ENCODE measurements at places on chromosomes 3 and 15.

DNA sequence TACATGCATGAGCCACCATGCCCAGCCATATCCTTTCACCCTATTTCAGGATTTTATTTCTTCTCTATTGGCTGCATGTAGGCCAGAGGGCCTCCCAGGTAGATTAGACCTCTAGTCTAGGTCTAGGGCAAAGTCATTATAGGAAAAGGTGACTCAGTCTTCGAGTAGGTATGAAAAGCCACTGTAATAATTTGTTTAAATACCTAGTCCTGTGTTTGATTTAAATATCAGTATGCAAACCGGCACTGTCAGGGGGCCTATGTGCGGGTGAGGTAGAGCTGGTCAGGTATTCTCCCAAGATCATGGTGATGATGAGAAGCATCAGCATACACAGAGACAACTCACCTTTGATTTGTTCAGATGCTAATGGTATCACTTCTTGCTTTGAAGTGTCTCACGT lies 101.4 kb upstream of the UMPS start:
- DNase-seq, result no peak

GRCh38 chr15:64845183-64845611 lies 3.5 kb downstream of the PLEKHO2 start:
- DNase-seq, result no peak

GRCh38 chr15:51966192-51966591 lies 5.4 kb downstream of the LEO1 start:
- DNase-seq, result no peak

DNA sequence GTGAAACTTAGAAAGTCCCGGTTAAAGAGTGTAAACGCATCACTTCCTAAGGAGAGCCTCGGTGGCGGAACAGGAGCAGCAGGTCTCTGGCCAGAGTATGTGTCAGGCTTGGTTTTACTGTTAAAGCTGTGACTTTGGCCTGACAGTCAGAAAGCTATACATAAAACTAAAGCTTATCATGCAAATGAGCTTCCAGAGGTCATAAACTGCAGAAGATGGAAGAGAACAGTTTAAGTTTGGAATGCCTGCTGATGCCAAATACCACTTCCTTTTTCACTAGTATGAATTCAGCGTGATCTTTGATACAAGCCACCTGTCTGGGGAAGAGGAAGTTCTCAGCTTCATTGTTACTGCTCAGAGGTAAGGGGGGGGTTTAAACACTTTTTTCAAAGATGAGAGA lies 125.1 kb upstream of the CTDSPL start:
- DNase-seq, result no peak

- DNase-seq, result no peak
Measured at GRCh38 chr15:29074045-29074444, 188.3 kb downstream of the APBA2 start.

DNA sequence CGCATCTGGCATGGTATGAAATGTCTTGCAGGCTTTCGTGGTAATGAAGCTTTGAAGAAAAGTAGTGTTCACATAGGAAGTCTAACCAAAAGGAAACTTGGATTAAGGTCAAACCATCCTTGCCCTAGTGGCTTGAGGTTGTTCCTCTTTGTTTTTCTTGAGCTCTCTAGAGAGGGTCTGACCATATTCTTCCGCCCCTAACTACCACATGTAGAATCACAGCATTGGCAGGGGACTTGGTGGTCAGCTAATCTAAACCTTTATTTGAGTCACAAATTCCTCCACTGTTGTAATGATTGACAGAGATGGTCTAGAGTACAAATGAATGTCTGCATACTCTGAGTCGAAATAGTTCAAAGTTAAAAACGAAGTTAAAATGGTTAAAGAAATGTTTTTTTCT lies 39.1 kb upstream of the PHLDB2 start:
- DNase-seq, result no peak

DNA sequence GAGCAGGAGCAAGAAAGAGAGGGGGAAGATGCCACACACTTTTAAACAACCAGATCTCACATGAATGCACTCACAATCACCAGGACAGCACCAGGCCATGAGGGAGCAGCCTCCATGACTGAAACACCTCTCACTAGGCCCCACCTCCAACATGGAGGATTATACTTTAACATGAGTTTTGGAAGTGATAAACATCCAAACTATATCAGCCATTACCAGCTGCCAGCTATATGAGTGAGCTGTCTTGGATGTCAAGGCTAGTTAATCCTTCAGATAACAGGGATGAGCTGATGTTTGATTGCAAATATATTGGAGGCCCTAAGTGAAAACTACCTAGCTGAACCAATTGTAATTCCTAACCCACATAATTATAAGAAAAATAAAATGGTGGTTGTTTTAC lies 108.4 kb upstream of the DCBLD2 start:
- DNase-seq, result no peak

- no peak for DNase-seq
Measured at GRCh38 chr3:98979296-98979695, 77.8 kb upstream of the DCBLD2 start.

DNA sequence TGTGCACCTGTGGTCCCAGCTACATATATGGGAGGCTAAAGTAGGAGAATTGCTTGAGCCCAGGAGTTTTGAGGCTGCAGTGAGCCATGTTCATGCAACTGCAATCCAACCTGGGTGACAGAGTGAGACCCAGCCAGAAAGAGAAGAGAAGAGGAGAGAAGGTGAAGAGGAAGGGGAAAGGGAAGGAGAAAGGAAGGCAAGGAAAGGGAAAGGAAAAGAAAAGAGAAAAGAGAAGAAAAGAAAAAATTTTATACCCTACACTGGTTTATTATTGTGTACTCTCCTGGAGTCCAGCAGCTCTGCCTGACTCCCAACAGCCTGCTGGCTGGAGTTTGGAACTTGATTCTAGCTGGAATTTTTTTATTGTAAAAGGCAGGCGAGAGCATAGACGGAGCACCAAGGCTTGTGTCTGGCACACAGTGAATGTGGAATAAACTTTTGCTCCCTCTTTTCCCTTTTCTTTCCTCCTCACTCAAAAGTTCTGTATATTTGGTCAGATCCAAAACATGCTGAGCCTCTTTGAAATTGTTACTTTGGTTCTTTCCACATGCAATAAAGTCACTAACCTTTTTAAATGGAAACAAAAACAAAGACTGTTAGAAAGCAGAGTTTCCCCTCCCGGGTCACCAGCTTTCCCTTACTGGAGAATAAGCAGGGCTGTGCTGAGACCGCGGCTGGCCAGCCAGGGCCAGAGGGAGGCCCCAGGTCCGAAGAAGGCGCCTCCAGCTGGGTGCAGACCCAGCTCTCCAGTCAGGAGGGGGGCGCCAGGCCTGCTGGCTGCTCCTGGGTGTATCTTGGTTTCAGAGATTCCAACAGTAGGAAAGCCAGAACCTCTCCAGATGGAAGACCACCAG lies 9.9 kb downstream of the THSD4 start:
- DNase-seq, result no peak

DNA sequence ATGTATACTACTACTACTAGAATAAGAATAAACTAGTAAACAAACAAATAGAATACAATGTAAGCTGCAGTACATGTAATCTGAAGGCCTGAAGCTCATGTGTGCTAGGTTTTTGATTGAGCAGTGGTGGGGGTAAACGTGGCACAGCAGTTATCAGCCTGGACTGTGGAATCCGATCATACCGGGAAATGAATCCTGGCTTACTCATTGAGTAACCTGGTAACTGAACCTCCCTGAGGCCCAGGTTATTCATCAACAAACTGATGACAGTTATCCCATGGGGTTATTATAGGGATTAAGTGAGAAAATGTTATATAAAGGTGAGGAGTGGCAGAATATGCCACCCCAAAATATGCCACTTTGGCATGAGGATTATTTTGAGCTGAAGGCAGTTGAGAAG lies 339.1 kb downstream of the FHIT start:
- DNase-seq, result no peak

GRCh38 chr3:105518806-105519418 lies 152.2 kb downstream of the ALCAM start:
- DNase-seq, result no peak

DNA sequence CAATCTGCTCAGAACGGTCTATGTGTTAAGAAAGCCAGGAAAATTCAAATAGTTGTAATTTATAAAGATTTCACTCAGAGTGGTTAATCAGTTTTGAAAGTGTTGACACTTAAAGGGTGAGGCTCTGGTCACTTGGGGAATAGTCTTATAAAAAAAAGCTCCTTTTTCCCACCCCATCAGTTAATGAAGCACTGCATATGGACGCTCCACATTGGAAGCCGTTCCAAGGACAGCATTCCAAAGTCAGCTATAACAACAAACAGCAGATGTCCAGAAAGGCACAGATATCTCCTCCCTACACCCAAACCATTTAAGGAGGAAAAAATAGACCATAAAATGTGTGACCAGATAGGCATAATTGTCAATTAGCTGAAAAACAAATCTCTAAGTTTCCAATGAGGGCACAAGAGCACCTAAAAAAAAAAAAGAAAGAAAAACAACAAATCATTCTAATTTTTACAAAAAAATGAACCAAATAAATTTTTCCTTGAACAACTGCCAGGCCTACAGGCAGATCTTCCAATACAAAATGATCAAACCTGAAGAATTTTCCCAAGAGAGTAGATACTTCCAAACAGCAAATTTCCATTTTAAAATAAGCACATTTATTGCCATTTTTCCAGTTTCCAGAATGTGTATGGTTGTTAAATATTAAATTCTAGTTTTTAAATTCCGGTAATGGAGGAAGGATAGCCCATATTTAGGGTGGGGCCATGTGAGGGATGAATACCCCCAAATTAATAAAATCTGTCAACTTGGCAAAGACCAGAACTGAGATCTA lies 198.3 kb downstream of the ERC2 start:
- no peak for DNase-seq

GRCh38 chr15:83783227-83783626 lies 129.3 kb downstream of the ADAMTSL3 start:
- DNase-seq, result no peak

DNA sequence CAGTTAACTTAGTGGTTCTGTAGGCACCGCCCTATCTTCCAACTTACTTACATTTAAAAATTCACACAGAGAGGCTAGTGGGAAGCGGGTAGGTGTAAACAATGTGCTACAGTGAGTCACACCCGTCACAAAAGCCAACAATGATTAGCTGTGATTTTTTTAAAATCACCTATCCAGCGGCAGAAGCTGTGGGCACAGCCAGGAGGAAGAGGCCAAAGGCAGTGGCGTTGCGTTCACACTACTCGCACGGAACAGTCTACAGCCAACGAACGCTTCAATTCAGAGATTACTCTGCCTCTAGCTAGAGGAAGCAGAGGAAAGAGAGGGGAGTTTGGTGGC lies 2.5 kb upstream of the NLGN1 start:
- no peak for DNase-seq

- no peak for DNase-seq
Measured at GRCh38 chr3:159520638-159521037, 468.0 kb upstream of the IL12A start.

GRCh38 chr15:95449230-95449628 lies 881.3 kb upstream of the NR2F2 start:
- no peak for DNase-seq

DNA sequence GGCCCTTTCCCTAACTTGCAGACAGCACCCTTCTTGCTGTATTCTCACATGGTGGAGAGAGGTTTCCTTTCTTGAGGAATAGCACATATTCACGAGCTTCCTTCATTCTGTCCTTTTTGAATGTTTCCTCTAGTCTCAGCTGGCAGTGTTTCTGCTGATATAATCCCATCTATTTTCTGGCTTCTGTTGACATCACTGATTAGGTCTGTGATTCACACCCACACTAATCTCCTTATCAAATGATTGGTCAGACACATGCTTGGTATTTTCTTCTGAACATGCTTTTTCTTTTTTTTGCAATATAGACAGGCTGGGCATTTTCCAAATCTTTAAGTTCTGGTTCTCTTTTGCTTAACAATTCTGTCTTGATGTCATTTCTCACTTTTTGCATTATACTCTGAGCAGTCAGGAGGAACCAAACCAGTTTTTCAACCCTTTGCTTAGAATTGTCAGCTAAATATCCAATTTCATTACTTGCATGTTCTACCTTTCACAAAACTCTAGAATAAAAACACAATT lies 65.4 kb downstream of the OXSM start:
- DNase-seq, result no peak

GRCh38 chr3:188664795-188665194 lies 507.0 kb upstream of the TPRG1 start:
- DNase-seq, result no peak

GRCh38 chr15:101207867-101208288 lies 44.0 kb downstream of the CHSY1 start:
- DNase-seq, result no peak

GRCh38 chr3:149657321-149657925 lies 402 bp downstream of the WWTR1 start:
- no peak for DNase-seq

- no peak for DNase-seq
Measured at GRCh38 chr15:75397494-75397893, 29.1 kb upstream of the MAN2C1 start.

- DNase-seq, result no peak
Measured at GRCh38 chr3:160400030-160400701, 716 bp downstream of the SMC4 start.

DNA sequence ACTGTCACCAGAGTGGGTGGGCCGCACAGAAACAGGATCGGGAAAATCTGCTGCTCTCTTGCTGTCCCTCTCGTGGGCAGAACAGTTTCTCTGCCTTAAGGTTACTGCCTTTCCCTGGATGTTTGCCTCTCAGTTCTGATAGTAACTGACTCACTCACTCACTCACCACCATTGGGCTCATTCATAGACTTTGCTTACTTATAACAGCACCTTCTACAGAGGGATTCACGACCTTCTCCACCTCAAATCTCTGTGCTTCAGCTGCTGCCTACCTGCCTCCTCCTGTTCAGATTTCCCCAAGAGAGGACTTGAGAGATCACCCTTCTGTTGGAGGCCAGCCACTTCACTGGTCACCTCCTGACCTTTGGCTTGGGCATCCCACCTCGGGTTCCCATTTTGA lies 147.7 kb upstream of the ICE2 start:
- DNase-seq, result no peak

DNA sequence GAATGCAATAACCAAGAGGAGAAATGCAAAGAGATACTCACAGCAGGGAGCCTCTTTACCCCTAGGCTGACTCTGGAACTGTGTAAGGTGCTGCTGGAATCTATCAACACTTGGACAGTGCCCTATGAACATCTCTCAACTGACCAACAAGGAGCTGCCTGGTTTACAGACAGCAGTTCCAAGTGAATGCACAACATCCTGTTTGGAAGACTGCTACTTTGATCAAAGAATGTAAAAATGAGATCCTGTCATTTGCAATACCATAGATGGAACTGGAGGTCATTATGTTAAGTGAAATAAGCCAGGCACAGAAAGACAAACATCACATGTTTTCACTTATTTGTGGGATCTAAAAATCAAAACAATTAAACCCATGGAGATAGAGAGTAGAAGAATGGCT lies 136.3 kb downstream of the IMPG2 start:
- no peak for DNase-seq

- no peak for DNase-seq
Measured at GRCh38 chr3:34216711-34217335, 418.4 kb downstream of the PDCD6IP start.

DNA sequence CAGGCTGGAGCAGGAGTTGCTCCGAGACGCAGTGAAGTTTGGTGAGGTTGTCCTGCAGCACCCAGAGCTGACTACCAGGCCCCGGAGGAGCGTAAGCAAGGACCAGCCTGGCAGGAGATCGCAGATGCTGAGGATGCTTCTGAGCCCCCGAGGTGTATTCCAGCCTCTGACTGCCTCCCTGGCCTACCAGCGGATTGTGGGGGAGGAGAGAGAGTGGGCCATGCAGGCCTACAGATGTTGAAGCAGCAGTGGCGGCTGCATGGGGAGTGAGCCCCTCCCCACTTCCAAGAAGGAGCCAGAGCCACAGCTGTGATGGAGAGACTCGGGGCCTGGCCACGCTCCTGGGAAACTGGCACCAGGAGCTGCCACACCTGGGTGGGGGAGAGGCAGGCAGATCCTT lies 302.5 kb upstream of the PROK2 start:
- DNase-seq, result no peak

- DNase-seq, result no peak
Measured at GRCh38 chr15:74733269-74733668, 7.9 kb upstream of the CYP1A1 start.

All from thoracic aorta (tissue), 2 donors.